ENCODE measurements at places on chromosomes 3 and 15.

DNA sequence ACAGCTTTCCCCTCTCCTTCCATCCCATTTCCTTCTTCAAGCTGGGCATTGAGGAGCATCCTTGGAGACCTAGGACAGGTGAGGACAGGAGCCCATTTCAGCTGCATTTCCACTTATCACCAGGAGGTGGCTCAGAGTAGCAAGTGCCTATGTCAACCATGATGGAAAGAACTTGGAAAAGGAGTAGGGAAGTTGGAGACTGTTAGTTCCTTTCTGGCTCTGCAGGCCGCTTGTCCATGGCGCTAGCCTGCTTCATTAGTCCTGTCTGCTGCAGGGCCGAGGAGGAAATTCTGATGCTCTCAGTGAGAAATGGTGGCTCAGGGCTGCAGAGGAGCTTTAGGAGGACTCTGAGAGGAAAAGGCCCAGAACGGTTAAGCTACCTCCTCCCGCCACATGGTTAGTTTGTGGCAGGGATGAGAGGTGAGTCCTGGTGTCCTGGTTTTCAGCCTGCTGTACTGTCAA, 7.0 kb upstream of the CD276 start:
- no peaks in the 10 kb centered on the region for H3K27me3 ChIP-seq
- no peaks in the 10 kb centered on the region for H3K4me1 ChIP-seq
- no peak overlapping the region for H3K27ac ChIP-seq
- no peaks in the 10 kb centered on the region for H3K36me3 ChIP-seq
- peak; percentile 60 for DNase-seq

- DNase-seq, result peak; percentile 48
- H3K36me3 ChIP-seq, result no peaks in the 10 kb centered on the region
- no peaks in the 10 kb centered on the region for H3K27me3 ChIP-seq
- no peak overlapping the region for H3K27ac ChIP-seq
- H3K4me3 ChIP-seq, result no peak overlapping the region
Measured at GRCh38 chr15:58666957-58667356, 82.5 kb downstream of the ADAM10 start.

DNA sequence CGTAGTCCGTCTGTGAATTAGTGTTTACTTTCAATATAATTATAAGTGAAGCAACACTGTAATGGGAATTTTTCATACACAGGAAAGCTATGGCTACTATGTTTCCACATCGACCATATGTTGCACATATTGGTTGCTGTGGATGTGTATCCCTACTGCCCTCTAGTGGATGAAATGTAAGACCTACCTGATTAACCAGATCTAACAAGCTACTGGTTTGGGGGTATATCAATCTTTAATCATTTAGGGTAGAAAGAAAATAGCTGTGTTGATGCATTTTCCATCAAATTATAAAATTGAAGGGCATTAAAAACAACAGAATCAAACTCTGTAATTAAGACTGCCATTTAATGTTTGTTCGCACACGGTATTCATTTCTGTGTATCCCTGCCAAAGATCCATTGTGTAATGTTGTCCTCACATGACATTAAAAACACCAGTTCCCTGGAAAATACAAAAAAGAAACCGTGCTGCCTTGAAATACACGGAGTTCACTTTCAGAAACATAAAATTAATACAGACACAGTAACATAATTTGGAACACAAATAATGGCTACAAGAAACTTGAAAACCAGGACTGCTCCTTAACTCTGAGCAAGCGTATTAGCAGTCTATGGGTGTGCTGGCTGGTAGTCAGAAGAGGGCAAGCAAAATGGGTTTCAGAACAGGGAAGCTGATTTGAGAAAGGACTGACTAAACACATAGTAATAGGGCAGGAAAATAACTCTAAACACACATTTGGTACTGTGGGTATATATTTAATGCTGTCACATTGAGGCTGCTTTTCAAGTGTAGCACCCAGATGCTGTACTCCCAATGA, 125.1 kb downstream of the TIGIT start:
- no peak overlapping the region for H3K27ac ChIP-seq
- peak; percentile 87 for DNase-seq
- no peaks in the 10 kb centered on the region for H3K27me3 ChIP-seq
- H3K4me3 ChIP-seq, result no peak overlapping the region
- no peaks in the 10 kb centered on the region for H3K4me1 ChIP-seq

DNA sequence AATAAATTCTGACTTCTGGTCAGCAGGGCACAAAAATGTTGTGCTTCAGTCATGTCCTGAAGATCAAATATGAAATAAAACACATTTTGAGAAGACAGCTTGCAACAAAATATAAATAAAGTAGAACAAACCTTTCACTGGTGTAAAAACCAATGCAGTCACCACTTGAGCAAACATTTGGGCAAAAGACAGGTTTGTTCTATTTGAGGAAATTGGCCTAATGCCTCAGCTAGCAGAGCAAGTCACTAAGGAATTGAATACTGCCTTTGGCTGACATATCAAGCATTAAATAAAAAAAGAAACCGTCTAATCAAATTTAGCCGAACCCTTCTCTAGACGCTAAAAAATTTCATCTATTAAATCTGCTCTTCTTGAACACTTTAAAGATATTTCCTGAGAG, 475.4 kb upstream of the CNTN3 start:
- H3K27ac ChIP-seq, result no peak overlapping the region
- no peak for DNase-seq
- H3K4me3 ChIP-seq, result no peak overlapping the region
- H3K36me3 ChIP-seq, result no peaks in the 10 kb centered on the region
- no peaks in the 10 kb centered on the region for H3K4me1 ChIP-seq
- no peaks in the 10 kb centered on the region for H3K27me3 ChIP-seq

DNA sequence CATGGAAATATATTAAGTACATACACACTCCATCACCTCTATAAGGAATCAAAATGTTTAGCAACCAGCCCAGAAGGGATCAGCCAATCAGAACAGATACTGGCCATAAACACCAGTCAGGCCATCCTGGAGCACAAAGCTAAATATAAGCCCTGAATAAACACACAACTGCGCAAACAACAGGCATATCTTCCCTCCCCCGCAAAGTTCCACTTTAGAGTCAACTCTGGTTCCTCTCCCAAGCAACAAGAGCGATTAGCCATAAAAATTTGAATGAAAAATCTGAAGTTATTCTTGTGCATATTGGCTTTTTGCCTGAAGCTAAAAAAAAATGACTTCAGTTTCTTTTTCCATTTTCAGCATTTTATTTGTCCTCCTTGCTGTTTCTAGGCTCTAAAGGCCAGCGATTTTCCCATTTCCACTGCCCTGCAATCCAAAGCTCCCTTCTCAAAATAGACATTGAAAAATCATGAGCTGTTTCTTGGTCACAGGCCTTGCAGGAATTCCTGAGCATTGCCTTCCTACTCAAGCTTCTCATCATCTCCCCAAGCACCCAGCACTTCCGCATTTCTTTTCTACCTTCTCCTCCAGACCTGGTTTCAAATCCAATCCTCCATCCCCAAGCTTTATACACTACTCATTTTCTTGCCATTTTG, 247.9 kb downstream of the ZMAT3 start:
- no peak overlapping the region for H3K4me3 ChIP-seq
- no peaks in the 10 kb centered on the region for H3K27me3 ChIP-seq
- no peak for DNase-seq
- no peak overlapping the region for H3K27ac ChIP-seq

DNA sequence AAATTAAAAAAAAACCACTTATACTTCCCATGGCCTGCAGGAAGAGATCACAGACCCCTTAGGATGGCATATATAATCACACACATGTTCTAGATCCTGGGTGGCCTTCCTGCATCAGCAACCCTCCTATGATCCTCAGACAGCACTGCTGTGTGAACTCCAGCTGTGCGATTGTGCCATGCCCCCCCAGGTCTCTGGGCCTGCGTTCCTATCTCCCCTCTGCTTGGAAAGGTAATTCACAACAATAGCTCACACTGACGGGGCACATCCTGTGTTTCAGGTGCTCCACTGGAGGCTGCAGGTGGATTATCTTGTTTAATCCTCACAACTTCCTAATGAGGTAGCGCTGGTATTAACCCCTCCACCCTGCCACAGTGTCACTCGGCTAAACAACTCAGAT, 71.2 kb upstream of the GLCE start:
- no peak overlapping the region for H3K27ac ChIP-seq
- H3K27me3 ChIP-seq, result no peaks in the 10 kb centered on the region
- H3K4me3 ChIP-seq, result no peak overlapping the region
- H3K36me3 ChIP-seq, result no peaks in the 10 kb centered on the region
- H3K4me1 ChIP-seq, result peaks cover 13% of the 10 kb centered on the region

GRCh38 chr3:8845641-8846040, 76.2 kb upstream of the OXTR start:
- H3K27ac ChIP-seq, result no peak overlapping the region
- no peaks in the 10 kb centered on the region for H3K36me3 ChIP-seq
- H3K27me3 ChIP-seq, result no peaks in the 10 kb centered on the region

GRCh38 chr3:139430493-139430892, 41.0 kb upstream of the COPB2 start:
- no peaks in the 10 kb centered on the region for H3K36me3 ChIP-seq
- peaks cover 13% of the 10 kb centered on the region for H3K4me1 ChIP-seq
- DNase-seq, result no peak
- no peak overlapping the region for H3K27ac ChIP-seq

All from trophoblast cell (in vitro differentiated cells and primary cell).